Small intestine (tissue), 16 donors: ENCODE measurements at places on chromosomes 11 and 22. TPM values are rescaled to one million over a fixed set of nuclear protein-coding genes. Genes with fewer than 3 reads are reported as not detected.

Gene FAM111B
- polyA plus RNA-seq, result 0.54 TPM

Gene NCR3LG1
- polyA plus RNA-seq, result 19.8 TPM

Gene ST14
- 259 TPM for polyA plus RNA-seq

Gene TENM4
- polyA plus RNA-seq, result under 0.01 TPM

Gene YPEL1
- polyA plus RNA-seq, result 0.22 TPM

Gene SLC2A11
- polyA plus RNA-seq, result 3.6 TPM

Gene LUZP2
- not detected for polyA plus RNA-seq
